ENCODE measurements at places on chromosomes 13 and 19.

- no peak for DNase-seq
Measured at GRCh38 chr13:80256352-80256932, 84.5 kb downstream of the SPRY2 start.

DNA sequence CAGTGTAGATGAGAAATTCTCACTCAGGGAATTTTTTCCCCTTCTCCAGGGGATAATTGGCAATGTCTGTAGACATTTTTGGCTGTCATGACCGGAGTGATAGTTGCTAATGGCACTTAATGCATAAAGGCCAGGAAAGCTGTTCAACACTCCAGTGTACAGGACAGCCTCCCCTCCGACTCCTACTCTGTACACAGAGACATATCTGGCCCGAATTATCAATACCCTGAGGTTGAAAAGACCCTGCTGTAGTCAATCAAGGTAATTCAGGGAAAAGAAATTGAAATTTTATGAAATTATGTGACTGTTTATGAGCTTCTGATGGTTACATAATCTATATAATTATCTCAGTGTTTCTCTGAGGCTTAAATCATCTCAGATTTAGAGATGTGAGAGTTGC is 720.7 kb downstream of the OLFM4 start:
- DNase-seq = no peak

DNA sequence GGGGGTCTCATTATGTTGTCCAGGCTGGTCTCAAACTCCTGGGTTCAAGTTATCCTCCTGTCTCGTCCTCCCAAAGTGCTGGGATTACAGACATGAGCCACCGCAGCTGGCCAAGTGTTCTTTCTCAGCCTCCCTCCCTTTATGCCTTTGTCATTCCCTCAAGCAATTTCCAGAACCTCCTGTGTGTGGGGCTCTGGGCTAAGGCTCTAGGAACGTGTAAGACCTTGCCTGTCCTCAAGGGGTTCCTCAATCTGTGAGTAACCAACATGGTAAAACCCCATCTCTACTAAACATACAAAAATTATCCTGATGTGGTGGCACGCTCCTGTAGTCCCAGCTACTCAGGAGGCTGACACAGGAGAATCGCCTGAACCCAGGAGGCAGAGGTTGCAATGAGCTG is 15.5 kb upstream of the SPACA4 start:
- no peak for DNase-seq

- no peak for DNase-seq
Measured at GRCh38 chr19:55596304-55596703, 3.0 kb downstream of the FIZ1 start.

DNA sequence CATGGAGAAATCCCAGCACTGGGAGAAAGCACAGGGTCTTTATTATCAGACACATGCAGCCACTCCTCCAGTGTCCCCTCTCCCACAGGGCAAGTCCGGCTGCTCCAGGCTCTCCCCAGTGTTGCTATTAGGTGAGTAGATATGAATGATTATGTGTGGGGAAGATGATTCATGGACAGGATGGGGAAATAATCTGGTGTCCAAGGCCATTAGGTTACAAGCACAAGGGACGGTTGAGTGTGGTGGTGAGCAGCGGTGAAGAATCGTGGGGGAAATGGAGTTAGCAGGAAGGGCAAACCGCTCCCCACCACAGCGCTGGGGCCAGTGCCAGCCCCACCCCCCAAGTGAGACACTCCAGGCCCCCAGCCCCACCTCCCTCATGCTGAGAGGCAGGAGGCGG is 19.0 kb downstream of the CD177 start:
- DNase-seq = no peak

- DNase-seq = no peak
Measured at GRCh38 chr13:36509369-36509768, 77.1 kb downstream of the CCNA1 start.

GRCh38 chr19:56314018-56314380 is 640 bp downstream of the ZSCAN5A start:
- no peak for DNase-seq

DNA sequence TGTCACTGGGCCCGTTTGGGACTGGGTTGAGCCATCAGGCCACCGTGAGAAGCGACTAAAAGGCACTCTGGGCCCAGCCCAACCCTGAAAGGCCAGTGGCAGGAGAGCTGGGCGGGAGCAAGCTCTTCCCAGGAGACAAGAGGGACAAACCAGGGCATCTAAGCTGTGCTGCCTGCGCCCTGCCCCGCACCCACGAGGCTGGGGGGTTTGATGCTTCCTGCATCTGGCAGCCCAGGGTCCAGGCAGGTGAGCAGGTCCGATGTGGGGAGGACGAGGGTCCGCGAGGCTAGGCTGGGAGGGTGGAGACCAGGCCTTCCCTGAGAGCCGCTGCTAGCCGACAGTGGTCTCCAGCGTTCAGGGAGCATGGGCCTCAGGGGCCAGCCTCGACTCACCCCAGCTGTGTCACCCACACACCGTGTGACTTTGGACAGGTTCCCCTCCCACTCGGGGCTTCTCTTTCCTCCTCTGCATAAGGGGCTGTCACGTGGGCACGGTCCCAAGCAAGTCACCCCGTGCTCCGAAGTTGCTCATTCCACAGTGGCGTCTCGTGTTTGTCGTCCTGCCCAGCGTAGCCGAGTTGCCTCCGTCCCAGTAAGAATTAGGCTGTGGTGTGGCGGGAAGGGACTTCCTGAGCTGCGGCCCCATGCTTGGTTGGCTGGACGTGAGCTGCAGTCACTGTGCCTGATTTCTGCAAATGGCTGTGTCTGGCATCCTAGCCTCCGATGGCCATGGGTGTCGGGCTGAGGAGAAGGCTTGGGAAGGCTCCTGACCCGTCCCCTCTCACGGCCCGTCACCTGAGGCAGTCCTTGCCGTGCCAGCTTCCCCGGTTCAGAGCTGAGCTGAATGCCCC is 15.8 kb downstream of the PLIN4 start:
- DNase-seq = no peak

DNA sequence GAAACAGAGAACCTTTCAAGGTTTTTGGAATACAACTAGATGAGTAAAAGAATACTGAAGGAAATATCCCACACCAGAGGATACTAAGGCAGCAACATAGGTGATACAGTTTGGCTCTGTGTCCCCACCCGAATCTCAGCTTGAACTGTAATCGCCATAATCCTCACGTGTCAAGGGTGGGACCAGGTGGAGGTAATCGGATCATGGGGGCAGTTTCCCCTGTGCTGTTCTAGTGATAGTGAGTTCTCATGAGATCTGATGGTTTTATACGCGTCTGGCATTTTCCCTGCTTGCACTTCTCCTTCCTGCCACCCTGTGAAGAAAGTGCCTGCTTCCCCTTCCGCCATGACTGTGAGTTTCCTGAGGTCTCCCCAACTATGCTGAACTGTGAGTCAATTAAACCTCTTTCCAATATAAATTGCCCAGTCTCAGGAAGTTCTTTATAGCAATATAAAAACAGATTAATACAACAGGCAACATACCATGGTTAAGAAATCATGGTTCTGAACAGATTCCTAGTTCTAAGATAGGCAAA is 97.0 kb downstream of the ABCC4 start:
- no peak for DNase-seq

DNA sequence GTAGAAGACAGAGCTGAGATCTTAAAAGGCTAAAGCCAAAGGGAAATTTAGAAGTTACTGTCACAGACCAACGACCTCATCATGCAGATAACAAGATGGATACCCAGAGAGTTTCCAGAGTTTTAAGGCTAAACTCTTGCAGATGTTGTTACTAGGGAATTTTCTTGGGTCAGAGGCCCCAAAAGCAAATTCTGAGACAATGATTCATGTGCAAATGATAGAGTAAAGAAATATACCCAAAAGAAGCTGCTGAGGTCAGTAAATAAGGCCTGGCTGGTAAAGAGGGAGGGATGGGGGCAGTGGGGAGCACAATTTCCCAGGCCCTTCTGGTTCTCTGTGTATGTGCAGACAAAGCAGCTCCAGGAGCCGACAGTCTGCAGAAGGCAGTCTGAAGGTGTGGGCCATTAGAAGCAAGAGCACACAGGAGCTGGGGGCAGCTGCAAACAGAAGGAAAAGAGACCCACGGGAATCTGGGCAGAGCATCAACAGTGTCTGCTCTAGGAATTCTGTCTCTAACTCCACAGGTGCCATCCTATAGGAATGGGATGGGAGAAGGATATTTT is 330.8 kb downstream of the TBC1D4 start:
- DNase-seq = no peak

- no peak for DNase-seq
Measured at GRCh38 chr19:31070146-31071065, 278.8 kb downstream of the TSHZ3 start.

DNA sequence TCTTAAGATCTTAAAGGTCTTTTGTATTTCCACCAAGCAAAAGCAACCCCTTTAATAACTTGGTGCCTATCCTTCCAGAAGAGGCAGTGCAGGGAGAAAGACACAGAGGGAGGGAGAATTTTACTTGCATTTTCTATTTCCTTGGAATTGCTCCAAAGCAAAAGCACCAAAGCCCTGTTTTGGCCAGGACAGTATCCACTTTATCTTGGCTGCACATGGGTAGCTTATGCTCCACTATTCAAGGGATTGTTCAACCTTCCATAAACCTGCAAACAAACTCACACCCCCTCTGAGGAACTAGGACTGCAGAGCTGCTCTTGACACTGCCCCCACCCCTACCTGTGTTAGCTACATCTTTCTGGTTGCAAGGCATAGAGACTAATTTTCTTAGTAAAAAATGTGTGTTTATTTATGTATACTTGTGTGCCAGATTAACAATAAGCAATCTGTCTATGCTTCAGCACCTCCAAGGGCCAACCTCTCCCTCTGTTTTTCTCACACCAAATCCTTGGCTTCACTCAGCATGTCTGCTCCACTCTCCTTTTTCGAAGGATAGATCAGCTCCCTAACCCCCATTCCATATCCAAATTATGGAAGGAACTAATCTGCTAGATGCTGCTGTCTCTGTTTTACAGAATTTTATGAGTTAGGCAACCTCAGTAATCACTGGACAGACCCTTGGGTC is 68.1 kb upstream of the KLF12 start:
- no peak for DNase-seq

DNA sequence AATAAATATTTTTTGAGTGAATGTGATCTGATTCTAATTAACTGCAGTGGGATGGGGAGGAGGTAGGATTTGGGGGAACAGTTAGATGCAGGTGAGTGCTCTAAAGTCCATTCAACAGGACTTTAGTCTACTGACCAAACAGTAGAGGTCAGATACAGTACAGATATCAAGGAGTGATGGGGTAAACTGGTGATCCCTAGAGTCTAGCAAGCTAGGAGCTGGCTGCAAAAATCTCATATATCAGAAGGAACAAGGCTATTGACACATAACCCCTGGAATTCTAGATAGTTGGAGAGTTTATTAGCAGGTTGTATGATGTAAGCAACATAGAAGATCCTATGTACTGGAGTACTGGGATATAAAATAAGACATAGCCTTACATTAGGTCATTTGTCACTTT is 131.6 kb downstream of the HS6ST3 start:
- no peak for DNase-seq

DNA sequence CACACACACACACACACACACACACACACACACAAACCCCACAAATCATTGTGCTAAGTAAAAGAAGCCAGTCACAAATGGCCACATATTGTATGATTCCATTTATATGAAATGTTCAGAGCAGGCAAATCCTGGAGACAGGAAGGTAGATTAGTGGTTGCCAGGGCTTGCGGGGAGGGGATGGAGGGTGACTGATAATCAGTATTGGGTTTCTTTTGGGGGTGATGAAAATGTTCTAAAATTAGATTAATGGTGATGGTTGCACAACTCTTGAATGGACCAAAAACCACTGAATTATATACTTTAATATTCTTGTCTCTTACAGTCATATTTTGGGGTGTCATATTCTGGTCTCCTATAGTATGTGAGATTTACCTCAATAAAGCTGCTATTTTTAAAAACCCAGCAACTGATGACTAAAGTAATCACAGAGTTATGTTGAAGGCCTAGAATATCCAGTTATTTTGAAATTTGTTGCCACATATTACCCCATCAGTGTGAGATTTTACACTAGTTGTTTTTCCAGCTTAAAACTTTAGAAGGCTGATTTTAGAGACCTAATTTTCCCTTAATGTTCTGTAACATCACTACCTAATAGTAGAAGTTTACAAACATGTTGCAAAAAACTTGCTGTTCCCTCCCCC is 20.3 kb downstream of the FLT1 start:
- DNase-seq = no peak
